ENCODE measurements at places on chromosomes 2 and 18.

- DNase-seq: no peak
These were observed 124.7 kb upstream of the CAPN13 start for GRCh38 chr2:30931841-30932407.

- no peak for DNase-seq
These were observed 1090.8 kb downstream of the BCL11A start for GRCh38 chr2:59462422-59463197.

GRCh38 chr2:20560891-20561636 lies 89.8 kb downstream of the HS1BP3 start:
- DNase-seq: no peak

DNA sequence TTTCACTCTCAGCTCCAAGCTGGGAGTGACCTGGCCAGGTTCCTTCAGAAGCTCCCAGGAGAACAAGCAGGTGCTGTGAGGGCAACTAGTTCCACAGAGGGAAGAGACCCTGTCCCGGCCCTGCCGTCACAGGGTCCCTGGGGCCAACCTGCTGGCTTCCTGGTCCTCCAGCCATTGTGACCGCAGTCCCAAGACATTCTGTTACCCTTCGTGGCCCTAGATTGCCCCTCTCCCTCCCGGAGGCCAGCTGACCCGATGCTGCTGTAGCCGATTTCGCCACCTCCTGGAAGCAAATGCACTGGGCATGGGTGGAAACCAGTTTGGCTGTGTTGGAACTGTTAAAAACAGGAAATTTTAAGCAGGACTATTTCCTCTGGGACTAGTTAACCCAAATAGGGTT lies 55.4 kb downstream of the EPAS1 start:
- DNase-seq: no peak

- DNase-seq: peak; percentile 48
These were observed 3.1 kb downstream of the STK39 start for GRCh38 chr2:168244318-168244717.

- DNase-seq: no peak
These were observed 257.7 kb downstream of the TXNL1 start for GRCh38 chr18:56380685-56381084.

All from CD4-positive, alpha-beta T cell treated with Interleukin-12 subunit alpha and Interleukin-12 subunit beta, for 1 hour (primary cell).